Activated CD8-positive, alpha-beta memory T cell treated with anti-CD3 and anti-CD28 coated beads, Interleukin-2, amount 10 ng/mL, durations not matched to agents 7 days and 5 days (primary cell): ENCODE measurements at places on chromosomes 6 and 20. TPM values are rescaled to one million over a fixed set of nuclear protein-coding genes. Genes with fewer than 3 reads are reported as not detected.

C6orf15 gene
- not detected for total RNA-seq

GRCh38 chr6:91291071-91291470 is 704.2 kb upstream of the MAP3K7 start:
- no peak overlapping the region for H3K4me3 ChIP-seq
- no peak for DNase-seq
- H3K27me3 ChIP-seq, result no peaks in the 10 kb centered on the region

GRCh38 chr6:155026022-155026705 is 31.0 kb downstream of the TIAM2 start:
- H3K4me1 ChIP-seq, result no peaks in the 10 kb centered on the region
- H3K4me3 ChIP-seq, result no peak overlapping the region
- DNase-seq, result no peak
- no peak overlapping the region for H3K27ac ChIP-seq
- no peaks in the 10 kb centered on the region for H3K36me3 ChIP-seq

DNA sequence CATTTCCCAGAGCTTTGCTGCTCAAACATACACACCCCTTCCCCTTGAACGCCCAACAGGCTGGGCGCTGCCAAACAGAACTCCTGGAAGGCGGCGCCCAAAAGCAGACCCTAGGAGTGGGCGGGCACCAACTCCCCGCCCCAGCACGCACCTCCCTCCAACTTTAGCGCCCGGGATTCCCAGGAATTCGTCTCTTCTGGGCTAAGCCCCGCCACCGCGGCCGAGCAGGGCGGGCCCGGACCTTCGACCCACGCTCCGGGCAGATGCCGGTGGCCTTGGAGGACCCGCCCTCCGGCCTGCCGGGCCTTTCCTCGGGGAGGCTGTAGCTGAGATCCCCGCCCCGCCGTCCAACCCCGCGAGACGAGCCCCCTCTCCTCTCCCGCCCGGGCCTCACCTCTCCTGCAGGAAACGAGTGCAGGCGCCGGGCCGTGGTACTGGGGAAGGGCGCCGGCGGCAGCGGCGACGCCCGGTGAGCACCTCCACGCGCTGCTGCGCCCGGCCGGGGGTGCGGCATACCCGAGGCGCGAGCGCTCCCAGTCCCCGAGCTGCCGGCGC is 659 bp downstream of the MCUR1 start:
- H3K27ac ChIP-seq, result peak overlapping the region; percentile 77
- DNase-seq, result no peak

- H3K36me3 ChIP-seq, result no peaks in the 10 kb centered on the region
- H3K27ac ChIP-seq, result no peak overlapping the region
- no peak for DNase-seq
- H3K4me1 ChIP-seq, result peaks cover 3% of the 10 kb centered on the region
These were observed 67.8 kb downstream of the TNFRSF21 start for GRCh38 chr6:47241742-47242482.

DNA sequence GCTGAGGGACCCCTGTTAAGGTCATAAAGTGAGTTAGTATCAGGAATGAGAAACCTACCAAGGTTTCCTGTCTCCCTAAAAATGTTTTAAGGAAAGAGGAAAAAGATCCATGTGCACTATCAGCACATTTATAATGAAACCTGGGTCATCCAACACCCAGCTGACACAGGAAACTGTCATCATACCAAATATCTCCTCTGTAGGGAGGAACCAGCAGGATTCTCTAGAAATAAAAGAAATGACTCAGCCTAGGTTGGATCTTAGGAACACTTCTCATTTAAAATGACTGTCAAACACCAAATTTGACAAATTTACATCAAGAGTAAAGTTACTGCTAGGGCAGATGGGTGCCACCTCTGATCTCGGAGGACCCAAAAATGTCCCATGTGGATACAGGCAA is 21.7 kb downstream of the GFOD1 start:
- H3K27me3 ChIP-seq, result no peaks in the 10 kb centered on the region
- H3K4me3 ChIP-seq, result no peak overlapping the region
- H3K4me1 ChIP-seq, result peaks cover 48% of the 10 kb centered on the region
- no peak overlapping the region for H3K27ac ChIP-seq
- DNase-seq, result no peak
- peaks cover 19% of the 10 kb centered on the region for H3K36me3 ChIP-seq

GRCh38 chr20:38441916-38442315 is 6.8 kb upstream of the SNHG17 start:
- H3K27me3 ChIP-seq, result peaks cover 21% of the 10 kb centered on the region
- peaks cover 8% of the 10 kb centered on the region for H3K4me1 ChIP-seq
- DNase-seq, result no peak
- no peak overlapping the region for H3K27ac ChIP-seq
- H3K36me3 ChIP-seq, result peaks cover 2% of the 10 kb centered on the region

DNA sequence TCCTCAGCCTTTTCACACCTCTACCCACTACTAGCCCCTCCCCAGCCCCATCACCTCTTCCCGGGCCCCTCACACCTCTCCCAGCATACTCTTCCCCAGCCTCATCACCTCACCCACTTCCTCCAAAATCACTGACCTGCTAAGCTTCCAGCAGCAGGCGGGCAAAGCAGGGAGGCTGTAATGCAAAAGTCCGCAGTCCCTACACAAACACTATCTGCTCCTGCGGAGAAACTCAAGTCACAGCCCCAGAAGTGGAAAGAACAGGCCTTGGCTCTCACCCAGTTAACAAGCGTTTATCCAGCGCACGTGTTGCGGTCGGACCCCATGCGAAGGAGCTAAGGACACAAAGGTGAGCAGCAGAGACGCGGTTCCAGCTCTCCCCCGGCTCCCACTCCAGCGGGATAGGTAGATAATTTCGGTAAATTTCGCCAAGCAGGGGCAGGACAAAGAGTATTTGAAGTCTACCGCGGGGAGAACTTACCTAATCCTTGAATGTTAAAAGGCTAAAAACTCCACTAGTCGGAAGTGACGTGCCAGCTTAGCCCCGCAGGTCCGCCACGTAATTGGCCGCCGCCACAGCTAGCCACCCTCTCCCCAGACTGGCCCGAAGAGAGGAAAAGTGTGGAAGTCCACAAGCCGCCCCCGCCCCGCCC is 728 bp upstream of the TRIM39 start:
- peaks cover 57% of the 10 kb centered on the region for H3K4me1 ChIP-seq
- peak; percentile 87 for DNase-seq
- H3K27me3 ChIP-seq, result no peaks in the 10 kb centered on the region
- peak overlapping the region; percentile 96 for H3K27ac ChIP-seq
- peaks cover 26% of the 10 kb centered on the region for H3K36me3 ChIP-seq
